A673 (cell line): ENCODE measurements at places on chromosomes 4 and X. TPM values are rescaled to one million over a fixed set of nuclear protein-coding genes. Genes with fewer than 3 reads are reported as not detected.

- no peaks in the 10 kb centered on the region for H3K27me3 ChIP-seq
- H3K36me3 ChIP-seq, result no peaks in the 10 kb centered on the region
- no peaks in the 10 kb centered on the region for H3K4me1 ChIP-seq
- H3K4me3 ChIP-seq, result no peak overlapping the region
- peak; percentile 48 for DNase-seq
Observed at GRCh38 chrX:43836435-43837184, 45.6 kb downstream of the MAOB start.

DNA sequence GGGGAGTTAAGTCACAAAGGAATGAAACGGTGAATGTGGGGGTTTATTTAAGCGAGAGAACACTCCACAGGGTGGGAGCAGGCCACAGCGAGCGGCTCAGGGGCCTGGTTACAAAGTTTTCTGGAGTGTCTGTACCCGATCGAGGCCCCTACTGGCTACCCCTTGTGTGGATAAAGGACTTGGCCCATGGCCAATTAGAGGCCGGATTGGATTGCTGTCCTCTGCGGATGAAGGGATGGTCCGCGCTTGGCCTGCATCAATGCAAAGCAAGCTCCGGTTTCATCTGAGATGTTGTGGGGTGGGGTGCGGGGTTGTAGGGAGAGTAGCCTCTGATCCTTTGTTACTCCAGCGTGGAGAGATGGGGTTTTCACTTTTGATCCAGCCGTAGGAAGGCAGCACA lies 1574.5 kb upstream of the TENM3 start:
- H3K36me3 ChIP-seq, result no peaks in the 10 kb centered on the region
- DNase-seq, result no peak
- H3K4me1 ChIP-seq, result peaks cover 23% of the 10 kb centered on the region
- no peak overlapping the region for H3K4me3 ChIP-seq

DNA sequence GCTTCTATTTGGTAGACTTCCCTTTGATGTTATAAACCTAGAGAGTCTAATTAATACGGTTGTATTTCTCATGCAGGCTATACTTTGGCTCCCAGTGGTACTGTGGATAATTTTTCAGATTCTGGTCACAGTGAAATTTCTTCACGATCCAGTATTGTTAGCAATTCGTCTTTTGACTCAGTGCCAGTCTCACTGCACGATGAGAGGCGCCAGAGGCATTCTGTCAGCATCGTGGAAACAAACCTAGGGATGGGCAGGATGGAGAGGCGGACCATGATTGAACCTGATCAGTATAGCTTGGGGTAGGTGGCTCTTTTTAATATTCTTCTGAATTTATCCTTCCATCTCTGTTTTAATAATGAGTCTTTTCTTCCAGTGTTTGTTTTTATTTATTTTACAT lies 249.7 kb downstream of the RAPGEF2 start:
- H3K27me3 ChIP-seq, result no peaks in the 10 kb centered on the region
- H3K4me3 ChIP-seq, result no peak overlapping the region
- no peak overlapping the region for H3K27ac ChIP-seq
- DNase-seq, result no peak
- H3K36me3 ChIP-seq, result peaks cover 18% of the 10 kb centered on the region
- H3K4me1 ChIP-seq, result no peaks in the 10 kb centered on the region

The CCNA2 gene
- 99.0 and 105 TPM in 2 replicates for total RNA-seq

DNA sequence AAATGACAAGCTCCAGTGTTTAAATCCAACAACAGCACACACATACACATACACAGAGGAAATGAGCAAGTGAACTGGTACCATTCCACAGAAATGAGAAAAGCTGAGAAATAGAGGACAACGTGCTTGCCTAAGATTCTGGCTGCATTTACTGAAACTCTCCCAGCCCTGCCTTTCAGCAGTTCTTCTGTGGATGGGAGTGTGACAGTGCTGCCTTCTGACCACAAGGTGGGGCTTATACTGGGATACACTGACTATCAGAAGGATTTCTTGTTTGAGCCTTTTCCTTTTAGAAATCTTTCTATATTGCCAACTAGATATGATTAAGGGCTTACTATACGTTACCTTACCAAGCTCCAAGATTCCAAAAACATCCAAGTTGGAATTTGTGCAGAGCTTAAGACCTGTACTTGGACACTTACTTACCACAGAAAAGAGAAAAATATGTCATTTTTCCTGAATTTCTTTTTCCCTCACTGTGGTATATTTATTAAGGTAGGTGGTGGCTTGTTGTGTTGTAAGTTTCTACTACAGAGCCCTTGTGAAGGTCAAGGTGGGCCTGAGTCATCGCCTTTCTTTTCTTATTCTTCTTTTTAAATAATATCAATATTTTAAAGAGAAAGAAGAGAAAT lies 10.7 kb upstream of the CXCL8 start:
- no peaks in the 10 kb centered on the region for H3K27me3 ChIP-seq
- no peaks in the 10 kb centered on the region for H3K4me1 ChIP-seq
- peak; percentile 63 for DNase-seq
- H3K36me3 ChIP-seq, result no peaks in the 10 kb centered on the region
- H3K4me3 ChIP-seq, result no peak overlapping the region

DNA sequence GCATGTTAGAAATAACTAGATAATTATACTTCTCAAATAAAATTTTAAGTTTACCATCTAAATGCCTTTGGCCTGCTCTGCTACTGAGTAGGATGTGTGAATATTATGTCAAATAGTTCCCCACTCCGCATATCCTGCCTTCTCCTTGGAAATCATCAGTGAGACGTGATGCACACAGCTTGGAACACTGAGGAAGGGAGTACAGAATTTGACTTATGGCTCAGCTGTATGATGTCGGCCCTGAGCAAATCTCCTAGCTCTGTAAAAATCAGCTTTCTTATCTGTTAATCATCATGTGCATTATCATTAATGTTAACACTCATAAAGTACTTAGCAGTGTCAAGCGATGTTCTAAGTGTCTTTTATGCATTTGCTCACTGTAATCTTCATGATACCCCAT lies 241.0 kb upstream of the ANKRD50 start:
- no peaks in the 10 kb centered on the region for H3K36me3 ChIP-seq
- H3K4me3 ChIP-seq, result no peak overlapping the region
- DNase-seq, result no peak
- H3K27ac ChIP-seq, result no peak overlapping the region
- H3K27me3 ChIP-seq, result no peaks in the 10 kb centered on the region

DNA sequence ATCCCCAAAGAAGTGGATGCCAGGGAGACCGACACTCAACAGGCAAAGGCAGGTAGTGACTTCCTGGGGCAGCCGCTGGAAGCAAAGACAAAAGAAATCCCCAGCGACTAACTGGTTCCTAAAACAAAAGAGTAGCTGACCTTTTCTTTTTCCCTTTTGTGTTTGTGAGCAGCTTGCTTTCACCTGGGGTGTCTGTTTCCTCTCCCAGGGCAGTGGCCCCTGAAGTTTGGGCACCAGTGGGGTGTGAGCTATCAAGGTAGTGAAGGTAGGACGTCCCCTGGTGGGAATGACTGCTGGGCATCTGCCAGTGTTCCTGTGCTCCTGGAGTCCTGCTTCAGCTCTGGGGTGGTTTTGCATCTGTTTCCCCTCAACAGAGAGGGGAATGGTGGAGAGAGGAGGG lies 41.6 kb upstream of the STIM2 start:
- H3K4me1 ChIP-seq, result peaks cover 53% of the 10 kb centered on the region
- H3K4me3 ChIP-seq, result no peak overlapping the region
- no peaks in the 10 kb centered on the region for H3K36me3 ChIP-seq
- DNase-seq, result no peak
- H3K27ac ChIP-seq, result no peak overlapping the region

- DNase-seq, result no peak
- no peaks in the 10 kb centered on the region for H3K27me3 ChIP-seq
- H3K4me3 ChIP-seq, result no peak overlapping the region
- no peaks in the 10 kb centered on the region for H3K4me1 ChIP-seq
- H3K36me3 ChIP-seq, result no peaks in the 10 kb centered on the region
Observed at GRCh38 chr4:141425124-141425523, 204.4 kb downstream of the ZNF330 start.

- no peak overlapping the region for H3K4me3 ChIP-seq
- no peaks in the 10 kb centered on the region for H3K36me3 ChIP-seq
- peaks cover 4% of the 10 kb centered on the region for H3K4me1 ChIP-seq
- H3K27ac ChIP-seq, result no peak overlapping the region
Observed at GRCh38 chrX:72254816-72255215, 16.0 kb upstream of the ERCC6L start.
